ENCODE measurements at places on chromosomes 11 and 22.

GRCh38 chr22:28139516-28139915 is 220.5 kb upstream of the PITPNB start:
- DNase-seq = no peak

DNA sequence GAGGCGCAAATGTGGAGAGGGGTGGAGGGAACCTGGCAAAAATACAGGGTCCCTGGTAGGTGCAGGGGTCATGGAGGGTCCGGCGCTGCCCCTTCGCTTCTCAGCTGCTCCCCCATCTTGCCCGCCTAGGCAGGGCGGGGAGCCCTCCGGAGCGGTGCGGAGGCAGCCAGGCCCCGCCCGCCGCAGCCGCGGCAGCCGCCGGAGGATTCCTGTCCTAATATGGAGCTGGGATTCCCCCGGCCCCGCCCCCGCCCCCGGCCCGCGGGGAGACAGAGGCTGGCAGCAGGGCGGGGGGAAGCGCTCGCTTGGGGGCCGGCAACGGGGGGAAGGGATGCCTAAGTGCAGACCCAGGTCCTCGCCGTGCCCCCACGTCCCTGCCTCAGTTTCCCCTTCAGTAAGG is 1.0 kb upstream of the NPAS4 start:
- DNase-seq = no peak

DNA sequence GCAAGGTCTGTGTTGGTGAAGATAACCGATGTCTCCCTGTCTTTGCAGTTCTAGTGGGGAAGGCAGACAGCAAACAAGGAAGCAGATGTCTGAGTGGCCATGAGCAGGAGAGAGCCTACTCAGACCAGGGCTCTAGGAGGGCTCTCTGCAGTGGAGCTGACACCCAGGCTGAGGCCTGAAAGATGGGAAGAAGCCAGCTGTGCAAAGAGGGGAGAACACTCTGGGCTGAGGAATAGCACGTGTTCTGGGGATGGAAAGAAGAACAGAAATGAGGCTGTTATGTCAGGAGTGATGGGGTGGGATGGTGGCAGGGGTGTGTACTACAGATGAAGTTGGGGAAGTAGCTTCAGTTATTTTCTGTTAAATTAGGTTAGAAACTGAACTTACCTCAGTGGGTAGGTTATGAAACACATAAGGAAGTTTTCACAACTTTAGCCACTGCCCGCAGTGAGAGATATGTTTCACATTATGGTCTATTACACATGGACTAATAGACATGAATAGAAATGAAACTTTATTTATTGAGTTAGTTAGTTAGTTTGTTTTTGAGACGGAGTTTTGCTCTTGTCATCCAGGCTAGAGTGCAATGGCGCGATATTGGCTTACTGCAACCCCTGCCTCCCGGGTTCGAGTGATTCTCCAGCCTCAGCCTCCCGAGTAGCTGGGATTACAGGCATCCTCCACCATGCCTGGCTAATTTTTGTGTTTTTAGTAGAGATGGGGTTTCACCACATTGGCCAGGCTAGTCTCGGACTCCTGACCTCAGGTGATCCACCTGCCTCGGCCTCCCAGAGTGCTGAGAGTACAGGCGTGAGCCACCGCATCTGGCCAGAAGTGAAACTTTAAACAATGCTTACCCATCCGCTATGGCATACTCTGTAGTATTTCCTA is 7.8 kb downstream of the DCPS start:
- DNase-seq = no peak

DNA sequence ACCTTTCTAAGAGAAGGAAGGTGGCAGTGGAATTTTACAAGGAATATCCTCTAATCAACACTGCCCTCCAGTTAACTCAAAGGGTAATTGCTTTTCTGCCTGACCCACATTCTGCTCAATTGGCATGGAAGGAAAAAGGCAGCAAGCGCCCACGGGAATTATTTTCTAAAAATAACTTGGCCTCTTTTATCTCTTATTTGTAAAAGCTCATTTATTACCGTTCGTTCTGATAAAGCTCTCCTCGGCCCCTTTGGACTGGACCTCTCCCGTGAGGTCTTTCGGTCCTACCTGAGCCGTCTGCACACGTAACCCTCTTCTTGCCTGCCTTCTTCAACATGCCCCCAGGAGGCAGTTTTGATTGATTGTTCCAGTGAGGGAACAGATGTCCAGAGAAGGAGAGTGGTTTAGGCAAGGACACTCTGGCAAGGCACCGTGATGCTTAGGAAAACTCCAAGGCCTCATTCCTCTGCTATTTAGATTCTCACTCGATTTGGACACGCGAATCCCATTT is 53.2 kb upstream of the CRTAM start:
- DNase-seq = no peak

DNA sequence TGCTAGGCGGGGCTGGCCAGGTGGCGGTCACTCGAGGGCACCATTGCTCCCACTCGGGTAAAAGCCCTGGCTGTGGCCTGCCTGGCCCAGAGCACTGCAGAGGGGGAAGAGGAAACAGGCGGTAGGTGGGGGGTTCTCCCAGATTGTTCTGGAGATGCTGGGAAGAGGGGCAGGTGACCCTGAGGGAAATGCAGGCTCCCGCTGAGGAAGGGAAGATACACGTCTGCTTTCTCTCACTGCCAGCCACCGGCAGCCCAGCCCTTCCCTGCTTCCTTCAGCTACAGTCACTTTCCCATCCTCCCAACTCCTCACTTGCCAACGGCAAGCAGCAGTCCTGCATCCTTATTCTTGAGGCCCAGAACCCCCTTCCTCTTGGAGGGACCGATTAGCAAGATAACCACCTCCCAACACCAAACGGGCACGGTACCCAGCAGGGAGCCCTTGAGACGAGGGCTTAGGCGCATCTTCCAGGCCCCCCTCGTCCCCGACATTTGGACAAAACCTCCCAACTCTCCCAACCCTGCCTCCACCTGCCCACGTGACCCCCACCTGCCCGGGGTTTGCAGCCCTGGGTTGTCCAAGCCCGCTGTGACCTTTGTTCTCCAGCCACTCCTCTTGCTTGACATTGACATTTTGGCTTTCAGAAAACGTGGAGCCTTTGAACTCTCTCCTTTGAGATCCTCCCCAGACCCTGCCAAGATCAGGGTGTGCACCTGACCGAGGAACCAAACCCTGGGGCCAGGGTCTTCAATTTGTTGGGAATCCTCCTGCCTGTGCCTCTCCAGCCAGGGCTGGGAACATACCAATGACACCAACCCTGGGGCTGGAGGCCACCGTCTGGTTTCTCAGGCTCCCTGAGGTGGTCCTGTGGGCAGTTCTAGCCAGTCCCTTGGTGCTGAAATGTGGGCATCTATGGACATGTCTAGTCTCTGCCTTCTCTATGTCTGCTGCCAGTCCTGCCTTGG is 48.8 kb upstream of the TTLL12 start:
- DNase-seq = no peak

DNA sequence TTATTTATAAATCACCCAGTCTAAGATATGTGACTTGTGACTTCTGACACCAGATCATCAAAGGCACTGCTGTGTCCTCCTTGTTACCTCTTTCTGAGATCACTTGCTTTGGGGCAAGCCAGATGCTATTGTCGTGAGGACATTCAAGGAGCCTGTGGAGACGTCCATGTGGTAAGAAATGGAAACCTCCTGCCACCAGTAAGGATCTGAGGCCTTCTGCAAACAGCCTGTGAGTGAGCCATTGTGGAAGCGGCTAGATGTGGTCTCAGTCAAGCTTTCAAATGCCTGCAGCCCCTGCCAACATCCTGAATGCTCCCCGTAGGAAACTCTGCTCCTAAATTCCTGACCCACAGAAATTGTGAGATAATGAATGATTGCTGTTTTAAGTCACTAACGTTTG is 11.7 kb upstream of the RDX start:
- DNase-seq = no peak

- no peak for DNase-seq
Observed at GRCh38 chr11:17613428-17613962, 66.4 kb downstream of the OTOG start.

DNA sequence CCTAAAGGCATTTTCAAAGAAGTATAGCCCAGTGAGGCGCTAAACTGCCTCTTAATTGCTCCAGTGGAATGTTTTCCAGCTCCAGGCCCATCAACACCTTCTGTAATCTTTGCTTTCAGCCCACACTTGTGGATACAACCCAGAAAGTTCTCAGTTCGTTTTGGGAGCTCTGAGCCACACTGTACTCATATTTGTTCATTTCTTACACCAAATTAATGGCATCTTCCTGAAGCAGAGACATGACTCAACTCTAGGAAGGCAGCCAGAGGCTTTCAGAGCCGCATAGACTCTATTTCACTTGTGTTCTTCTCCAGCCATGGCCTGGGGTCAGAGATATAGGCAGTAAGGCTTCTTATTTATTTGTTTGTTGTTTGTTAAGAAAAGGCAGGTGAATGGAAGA is 175.5 kb upstream of the NCAM1 start:
- no peak for DNase-seq

- DNase-seq = no peak
Observed at GRCh38 chr11:9577556-9577955, 4.1 kb downstream of the WEE1 start.

- DNase-seq = no peak
Observed at GRCh38 chr22:43462701-43463100, 50.9 kb downstream of the MPPED1 start.

GRCh38 chr11:106446955-106447354 is 369.5 kb downstream of the AASDHPPT start:
- no peak for DNase-seq

GRCh38 chr11:32420937-32421901 is 14.1 kb downstream of the WT1 start:
- DNase-seq = no peak

DNA sequence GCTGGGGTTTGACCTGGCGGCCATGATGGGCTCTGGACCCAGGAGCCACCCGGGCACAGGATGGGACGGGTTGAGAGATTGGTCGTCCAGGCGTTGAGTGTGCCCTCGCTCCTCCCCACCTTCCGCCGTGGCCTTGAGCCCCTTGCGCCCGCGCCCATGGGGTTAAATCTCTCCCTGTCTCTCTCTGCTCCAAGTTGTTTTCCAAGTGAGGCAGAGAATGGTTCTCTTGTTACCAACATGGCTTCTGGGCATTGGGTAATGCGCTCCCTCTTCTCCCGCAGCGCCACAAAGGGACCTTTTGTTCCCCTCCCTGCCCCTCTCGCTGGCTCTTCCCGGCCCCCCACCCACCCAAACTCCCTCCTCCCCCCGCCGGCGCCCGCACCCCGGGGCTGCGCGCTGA is 18.8 kb upstream of the PICK1 start:
- DNase-seq = no peak

GRCh38 chr11:76282811-76283595 is 76.7 kb upstream of the WNT11 start:
- no peak for DNase-seq

DNA sequence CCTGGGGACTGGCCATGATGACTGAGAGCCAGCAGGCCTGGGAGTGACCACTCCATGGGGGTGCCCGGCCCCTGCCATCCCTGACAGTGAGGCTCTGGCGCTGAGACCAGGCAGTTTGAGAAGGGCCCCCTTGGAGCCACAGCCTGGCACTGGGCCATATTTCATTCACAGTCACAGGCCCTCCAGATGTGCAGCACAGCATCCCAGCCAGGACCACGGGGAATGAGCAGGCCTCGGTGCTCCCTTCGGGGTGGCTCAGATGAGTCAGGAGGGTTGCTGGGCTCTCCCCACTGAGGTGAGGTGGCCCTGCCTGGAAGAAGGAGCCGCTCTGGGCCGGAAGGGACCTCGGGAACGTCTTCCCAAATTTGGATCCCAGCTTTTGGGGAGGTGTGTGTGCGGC is 53.0 kb downstream of the GRAMD4 start:
- DNase-seq = no peak

- DNase-seq = no peak
Observed at GRCh38 chr11:10590218-10590915, 21.9 kb upstream of the LYVE1 start.

DNA sequence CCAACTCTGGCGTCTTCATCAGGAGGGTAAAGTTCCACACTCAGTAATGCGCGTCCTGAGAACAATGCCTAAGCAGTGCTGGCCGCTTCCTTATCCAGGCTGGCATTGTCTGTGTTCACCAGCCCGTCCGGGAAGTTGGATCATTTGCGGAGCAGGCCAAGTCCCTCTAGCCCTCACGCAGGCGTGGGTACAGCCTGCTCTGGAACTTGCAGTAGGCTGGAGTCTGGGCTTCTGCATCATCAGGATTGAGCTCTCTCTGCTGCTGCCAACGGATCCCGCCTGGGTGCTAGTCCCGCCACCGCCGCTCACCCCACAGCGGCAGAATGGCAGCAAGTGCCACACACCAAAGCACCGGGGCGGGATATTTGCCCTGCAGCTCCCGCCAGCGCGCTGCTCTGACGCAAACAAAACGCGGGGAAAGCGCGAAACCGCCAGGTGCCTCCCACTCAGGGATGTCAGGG is 29.0 kb downstream of the GLYATL1 start:
- DNase-seq = no peak
